ENCODE measurements at places on chromosomes 1 and 21. TPM values are rescaled to one million over a fixed set of nuclear protein-coding genes. Genes with fewer than 3 reads are reported as not detected.

CA14 gene
- 6.3 TPM for polyA plus RNA-seq

GRCh38 chr1:77036560-77036959 lies 169.3 kb downstream of the ST6GALNAC5 start:
- DNase-seq = peak; percentile 6

GJB5 gene
- polyA plus RNA-seq = 0.39 TPM

CD1C gene
- 0.86 TPM for polyA plus RNA-seq

- no peak for DNase-seq
These were observed at the start of gene KRTAP12-3 for GRCh38 chr21:44657635-44658540. KRTAP12-3 (plus strand) TSS chr21:44657932; CDS start chr21:44657980, 48 bp downstream.

MAP3K21 gene
- 0.27 TPM for polyA plus RNA-seq

- DNase-seq = no peak
These were observed 1.1 kb upstream of the GUCA2A start for GRCh38 chr1:42165511-42166210.

DNA sequence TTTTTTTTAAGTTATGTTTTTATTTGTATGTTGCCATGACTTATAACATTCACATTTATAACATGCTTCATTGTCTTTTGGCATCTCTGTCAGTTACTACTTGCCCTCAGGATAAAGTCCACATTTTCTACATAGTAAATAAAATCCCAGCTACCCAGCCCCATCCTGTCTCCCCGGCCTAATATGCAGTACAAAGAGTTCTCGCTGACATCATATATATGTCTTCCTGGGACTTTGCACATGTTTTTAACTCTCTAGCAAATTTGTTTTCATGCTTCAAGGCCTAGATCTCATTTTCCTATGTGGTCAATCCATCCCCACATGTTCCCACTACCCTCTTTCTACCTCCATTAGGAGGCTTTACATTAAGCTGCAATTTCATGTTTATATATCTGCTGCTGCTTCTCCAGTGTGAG lies 33.0 kb upstream of the IVNS1ABP start:
- no peak for DNase-seq

NBPF3 gene
- 12.6 TPM for polyA plus RNA-seq

GRCh38 chr1:165854101-165854845 lies 26.9 kb downstream of the UCK2 start:
- no peak for DNase-seq

DNA sequence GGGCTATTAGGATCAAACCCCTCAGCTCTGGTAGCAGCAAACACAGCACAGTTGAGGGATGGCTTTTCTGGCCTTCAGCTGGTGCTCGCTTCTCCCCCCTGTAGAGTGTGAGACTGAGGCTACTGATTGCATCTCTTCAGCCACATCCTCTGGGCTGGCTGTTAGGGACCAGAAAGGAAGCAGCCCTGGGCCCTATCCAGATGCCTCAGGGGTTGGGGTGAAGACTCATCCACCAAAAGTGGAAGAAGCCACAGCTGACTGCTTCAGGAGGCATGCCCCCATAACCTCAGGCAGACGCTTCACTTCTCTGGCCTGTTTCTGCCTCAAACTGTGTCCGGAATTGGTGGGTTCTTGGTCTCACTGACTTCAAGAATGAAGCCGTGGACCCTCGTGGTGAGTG lies 6.2 kb upstream of the TMEM200B start:
- DNase-seq = no peak

LPAR3 gene
- 0.12 TPM for polyA plus RNA-seq

DNA sequence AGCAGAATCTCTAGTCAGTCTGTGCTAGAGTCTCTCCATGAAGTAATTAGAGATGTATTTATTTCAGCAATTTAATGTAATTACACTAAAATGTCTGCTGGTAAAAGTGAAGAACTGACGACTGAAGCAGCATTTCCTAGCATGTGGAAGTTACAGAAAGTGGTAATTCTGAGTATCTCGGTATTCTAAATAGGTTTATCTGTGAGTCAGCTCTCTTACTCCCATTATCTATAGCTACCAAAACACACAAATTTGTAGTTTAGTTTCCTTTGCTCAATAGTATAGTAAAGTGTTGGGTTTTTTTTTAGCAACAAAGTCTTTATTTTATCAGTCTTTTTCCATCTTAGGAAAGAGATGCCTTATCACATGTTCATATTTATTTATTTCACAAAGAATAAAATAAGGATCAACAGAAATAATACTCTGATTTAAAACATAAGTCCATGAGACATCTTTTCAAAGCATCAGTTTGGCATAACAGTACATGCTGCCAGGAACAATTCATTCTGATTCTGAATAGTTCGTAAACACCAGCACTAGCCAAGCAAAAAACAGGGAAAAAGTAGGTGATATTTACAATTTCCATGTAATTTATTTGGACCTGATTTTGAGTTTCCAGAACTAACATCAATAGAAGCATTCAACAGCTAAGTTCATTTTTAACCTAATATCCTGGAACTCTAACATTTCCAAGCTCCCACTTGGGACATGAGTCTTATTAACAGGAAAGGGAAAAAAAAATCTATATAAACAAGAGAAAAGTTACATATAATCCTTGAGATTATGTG lies 76.3 kb downstream of the KCNT2 start:
- DNase-seq = peak; percentile 32

ASAP3 gene
- 57.1 TPM for polyA plus RNA-seq

- no peak for DNase-seq
These were observed 160.1 kb upstream of the NFIA start for GRCh38 chr1:60922304-60922703.
